ENCODE measurements at places on chromosomes 6 and 20.

DNA sequence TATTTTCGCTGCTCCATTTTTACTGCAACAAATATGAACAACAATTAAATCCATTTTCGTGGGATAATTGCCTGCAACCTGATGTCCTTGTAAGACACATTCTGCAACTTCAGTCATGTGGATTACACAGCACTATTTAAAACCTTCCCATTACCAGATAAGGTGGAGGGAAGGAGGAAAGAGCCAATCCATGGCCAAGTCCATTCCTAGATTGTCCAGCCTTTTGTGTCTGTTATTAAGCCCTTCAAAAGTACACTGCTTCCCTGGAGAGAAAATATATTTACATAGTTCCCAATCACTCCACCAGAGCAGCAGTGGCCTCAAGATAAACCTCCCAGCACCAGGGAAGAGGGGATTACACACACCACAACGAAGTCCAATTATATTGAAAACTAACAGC is 347.9 kb downstream of the CDH26 start:
- DNase-seq: no peak

GRCh38 chr6:144879436-144879835 is 594.3 kb downstream of the UTRN start:
- no peak for DNase-seq

DNA sequence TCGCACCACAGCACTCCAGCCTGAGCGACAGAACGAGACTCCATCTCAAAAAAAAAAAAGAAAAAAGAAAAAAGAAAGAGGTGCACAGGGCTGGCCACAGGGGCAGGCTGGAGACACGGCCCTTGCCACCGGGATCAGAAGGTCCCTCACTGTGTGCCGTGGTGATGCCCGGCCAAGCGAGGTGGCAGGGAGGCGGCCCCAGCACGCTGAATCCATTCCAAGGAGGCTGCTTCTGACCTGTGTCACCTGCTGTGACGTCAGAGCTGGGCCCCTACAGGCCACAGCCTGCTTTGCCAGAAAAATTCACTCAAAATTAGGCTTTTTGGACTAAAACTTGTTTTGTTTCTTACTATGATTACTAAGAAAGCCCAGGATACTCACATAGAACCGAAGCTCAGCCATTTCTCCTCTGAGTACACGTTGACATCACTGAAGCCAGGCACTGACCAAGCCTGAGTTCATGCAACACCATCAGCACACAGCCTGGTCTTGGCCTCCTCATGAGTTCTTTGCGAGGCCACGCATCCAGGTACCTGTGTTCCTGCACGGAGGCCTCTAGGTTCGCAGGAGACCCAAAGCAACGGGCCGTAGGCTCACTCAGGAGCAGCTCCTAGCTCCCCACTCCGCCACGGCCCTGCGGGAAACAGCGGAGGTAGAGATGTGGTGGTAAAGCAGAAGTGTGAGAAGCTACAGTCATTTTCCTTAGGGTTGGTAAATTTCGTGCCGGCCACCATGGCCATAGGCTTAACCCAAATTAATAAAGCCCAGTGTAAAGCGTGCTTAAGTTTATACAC is 67.8 kb downstream of the THBS2 start:
- no peak for DNase-seq

DNA sequence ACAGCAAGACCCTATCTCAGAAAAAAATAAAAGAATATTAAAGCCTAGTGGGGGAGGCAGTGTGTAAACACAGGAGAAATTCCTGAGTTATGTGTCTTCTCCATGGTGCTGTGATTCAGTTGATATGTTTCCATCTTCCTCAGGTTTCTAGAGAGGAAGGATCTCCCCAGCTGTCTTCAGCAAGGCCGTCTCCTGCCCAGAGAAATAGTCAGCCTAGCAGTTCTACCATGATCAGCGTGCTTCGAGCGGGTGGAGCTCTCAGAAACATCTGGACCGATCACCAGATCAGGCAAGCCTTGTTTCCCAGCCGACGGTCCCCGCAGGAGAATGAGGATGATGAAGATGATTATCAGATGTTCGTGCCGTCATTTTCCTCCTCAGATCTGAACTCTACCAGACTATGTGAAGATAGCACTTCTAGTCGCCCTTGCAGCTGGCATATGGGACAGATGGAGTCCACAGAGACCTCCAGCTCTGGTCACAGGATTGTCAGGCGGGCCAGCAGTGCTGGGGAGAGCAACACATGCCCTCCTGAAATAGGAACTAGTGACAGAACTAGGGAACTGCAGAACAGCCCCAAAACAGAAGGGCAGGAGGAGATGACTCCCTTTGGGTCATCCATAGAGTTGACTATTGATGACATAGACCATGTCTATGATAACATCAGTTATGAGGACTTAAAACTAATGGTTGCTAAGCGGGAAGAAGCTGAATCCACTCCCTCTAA is 34.9 kb upstream of the MTHFD1L start:
- DNase-seq: no peak

DNA sequence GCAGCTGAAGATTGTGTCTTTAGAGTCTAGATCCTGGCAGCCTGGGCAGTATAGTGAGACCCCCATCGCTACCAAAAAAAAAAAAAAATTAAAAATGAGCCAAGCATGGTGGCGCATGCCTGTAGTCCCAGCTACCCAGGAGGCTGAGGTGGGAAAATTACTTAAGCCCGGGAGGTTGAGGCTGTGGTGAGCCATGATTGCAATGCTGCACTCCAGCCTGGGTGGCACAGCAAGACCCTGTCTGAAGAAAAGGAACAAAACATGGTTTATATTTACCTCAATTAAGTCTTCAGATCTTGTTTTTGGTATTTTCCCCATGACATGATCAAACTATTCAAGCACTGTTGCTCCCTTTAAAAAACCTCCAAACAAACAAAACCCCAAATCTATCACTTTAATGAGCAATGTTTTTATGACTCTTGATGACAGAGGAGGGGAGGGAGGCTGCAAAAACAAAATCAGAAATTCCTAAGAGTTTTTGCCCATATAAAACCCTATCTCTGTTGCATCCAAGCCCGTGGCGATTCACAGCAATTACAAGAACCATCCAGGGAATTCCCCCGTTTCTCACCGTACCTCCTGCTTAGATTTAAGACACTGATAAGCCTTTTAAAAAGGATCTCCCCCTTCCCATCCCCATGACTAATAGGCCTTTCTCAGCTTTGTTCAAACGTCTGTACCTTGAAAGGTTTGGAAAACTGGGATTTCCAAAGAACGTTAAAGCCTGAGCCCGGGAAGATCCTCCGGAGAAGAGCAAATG is 259.9 kb downstream of the BMP7 start:
- no peak for DNase-seq
